KG1 (cell line): ENCODE measurements at places on chromosomes 1 and 21.

DNA sequence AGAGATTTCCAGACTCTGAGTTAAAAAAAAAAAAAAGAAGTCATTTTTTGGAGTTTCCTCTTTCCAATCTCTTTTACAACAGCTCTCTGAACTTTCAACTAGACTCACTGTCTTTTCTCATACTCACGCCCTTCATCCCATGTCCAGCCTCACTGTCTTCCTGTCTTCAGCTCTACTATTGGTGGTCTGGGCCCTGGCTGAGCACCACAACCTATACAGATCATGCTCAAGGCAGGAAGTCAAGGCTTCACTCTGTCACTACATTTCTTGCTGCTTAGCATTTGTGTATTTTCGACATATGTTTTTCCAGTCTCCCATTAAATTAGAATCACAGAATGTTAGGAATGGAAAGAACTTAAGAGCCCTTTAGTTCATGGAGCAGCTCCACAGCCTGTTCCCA lies 106.4 kb upstream of the PPP2R5A start:
- DNase-seq: no peak

GRCh38 chr1:192316942-192317450 lies at the start of gene RGS21:
Gene RGS21, plus strand, starts transcription at chr1:192316992. Its CDS starts 26,045 bp downstream, at chr1:192343037.
- no peak for DNase-seq

DNA sequence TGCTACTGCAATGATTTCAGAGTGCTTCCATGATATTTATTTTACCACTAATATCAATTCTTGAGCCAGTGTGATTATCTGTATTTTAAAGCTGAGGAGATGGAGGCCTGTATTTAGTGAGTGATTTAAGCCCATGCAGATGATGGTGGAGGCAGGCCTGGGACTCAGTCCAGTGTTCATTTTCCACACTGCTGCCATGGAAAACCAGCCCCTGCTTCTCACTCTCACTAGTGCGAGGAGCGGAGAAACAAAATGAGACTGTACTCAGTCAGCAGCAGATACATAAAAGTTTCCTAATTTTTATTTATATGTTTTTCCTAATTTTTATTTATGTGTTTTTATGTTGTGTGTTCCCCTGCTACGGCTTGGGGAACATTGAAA lies 32.8 kb downstream of the LRRC8B start:
- DNase-seq: no peak

DNA sequence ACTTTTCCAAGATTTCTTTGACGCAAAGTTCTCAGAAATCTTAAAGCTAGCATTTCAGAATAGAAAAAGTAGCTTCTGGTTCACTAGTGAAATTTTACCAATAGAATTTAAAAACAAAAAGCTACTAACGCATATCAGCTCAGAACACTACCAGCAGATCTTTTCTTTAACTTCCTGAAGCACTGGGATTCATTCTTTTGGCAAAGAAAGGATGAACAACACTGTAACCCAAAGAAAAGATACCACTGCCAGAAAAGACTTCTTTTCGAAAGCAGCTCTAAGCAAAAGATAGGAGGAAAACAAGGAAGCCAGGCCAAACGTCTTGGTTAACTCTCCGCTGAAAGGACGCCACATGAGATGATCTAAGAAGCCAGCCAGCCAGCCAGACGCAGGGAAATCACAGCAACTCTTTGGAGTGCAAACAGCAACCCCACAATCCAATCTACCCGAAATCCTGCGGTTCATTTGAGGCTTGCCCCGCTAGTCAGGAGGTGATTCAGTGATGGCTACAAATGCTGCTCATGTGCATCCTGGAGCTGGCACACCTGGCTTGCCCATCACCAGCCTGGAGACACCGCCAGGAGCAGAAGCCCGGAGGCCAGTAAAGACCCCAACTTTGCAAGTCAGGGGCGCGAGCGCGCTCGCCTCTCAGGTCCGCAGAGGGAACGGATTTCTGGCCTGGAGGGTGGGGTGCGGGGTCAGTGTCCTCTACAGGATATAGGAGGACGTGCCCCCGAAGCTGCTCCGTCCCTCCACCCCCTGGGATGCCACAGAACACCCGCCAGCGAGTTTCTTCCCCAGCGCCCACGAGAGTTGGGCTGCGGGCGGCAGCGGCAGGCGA lies 812 bp downstream of the NBPF1 start:
- peak; percentile 52 for DNase-seq

DNA sequence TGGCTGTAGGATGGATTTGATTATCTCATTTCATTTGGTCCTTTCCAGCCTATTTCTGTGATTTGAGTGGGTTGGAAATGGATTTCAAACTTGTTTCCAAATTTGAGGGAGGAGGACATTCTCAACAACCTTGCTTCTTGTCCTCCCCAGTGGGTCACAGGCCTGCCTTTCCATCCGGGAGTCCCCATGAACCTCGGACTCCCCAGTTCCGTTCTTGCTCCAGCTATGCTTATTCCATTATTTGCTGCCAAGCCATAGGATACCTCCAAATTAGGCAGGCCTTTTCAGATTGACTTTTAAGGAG lies 97.8 kb downstream of the DUSP10 start:
- DNase-seq: no peak

- DNase-seq: no peak
Observed at GRCh38 chr1:58874757-58875755, 91.2 kb upstream of the JUN start.

DNA sequence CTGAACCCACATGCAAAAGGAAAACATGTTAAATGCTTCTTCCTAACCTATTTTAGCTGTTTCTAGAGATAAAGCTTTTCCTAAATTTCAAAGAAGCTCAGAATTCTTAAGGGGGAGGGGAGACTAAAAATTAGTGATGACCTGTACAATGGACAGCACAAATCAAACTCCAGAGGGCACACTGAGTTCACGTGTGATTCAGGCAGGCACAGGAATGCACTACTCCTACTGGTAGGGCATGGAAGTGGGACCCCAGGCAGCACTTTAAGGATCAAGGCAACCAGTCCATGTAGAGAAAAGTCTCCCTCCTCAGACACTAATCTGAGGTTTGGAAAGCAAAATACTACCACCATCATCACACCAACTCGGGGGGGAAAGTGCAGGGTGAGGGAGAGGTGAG lies 31.3 kb upstream of the CLCA4 start:
- no peak for DNase-seq

- DNase-seq: no peak
Observed at GRCh38 chr1:8116894-8117264, 90.8 kb upstream of the ERRFI1 start.

- no peak for DNase-seq
Observed at GRCh38 chr21:44853601-44854390, 19.7 kb downstream of the PTTG1IP start.

- no peak for DNase-seq
Observed at GRCh38 chr1:9486466-9487140, 52.7 kb upstream of the SLC25A33 start.

DNA sequence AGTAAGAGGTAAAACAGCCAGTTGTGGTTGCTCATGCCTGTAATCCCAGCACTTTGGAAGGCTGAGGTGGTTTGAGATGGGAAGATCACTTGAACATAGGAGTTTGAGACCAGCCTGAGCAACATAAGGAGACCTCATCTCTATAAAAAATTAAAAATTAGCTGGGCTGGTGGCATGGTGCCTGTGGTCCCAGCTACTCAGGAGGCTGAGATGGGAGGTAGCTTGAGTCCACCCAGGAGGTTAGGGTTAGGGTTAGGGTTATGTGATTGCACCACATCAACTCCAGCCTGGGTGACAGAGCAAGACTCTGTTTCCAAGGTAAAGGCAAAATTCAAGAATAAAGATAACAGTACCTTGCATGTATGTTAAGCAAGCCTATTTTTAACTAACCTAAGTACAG lies 3.5 kb downstream of the SAMSN1 start:
- DNase-seq: no peak

DNA sequence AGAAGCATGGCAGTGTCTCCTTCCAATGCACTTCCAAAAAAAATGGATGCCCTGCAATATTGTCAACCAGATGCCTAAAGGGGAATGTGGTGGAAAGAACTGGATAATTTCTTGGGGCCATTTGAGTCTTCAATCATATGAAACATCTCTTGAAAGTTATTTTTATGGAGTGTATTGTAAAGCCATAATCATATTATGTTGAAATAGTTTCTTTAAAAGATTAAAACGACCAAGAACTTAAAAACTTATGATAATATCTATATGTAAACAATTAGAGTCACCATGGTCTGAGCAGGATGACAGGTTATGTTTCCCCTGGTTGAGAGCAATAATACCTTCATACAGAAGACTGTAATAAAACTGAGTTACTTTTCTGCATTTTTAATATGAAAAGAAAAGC lies 457.2 kb downstream of the PCP4 start:
- DNase-seq: no peak

- no peak for DNase-seq
Observed at GRCh38 chr1:232192781-232193450, 437.0 kb downstream of the SIPA1L2 start.

GRCh38 chr21:39688010-39688409 lies 57.0 kb upstream of the IGSF5 start:
- no peak for DNase-seq

- DNase-seq: no peak
Observed at GRCh38 chr1:2229911-2230731, 2.0 kb downstream of the SKI start.

- no peak for DNase-seq
Observed at GRCh38 chr1:240128366-240128765, 36.7 kb downstream of the FMN2 start.

GRCh38 chr1:19757641-19758040 lies 42.1 kb downstream of the TMCO4 start:
- DNase-seq: no peak

GRCh38 chr1:228291906-228292608 lies 84.2 kb downstream of the OBSCN start:
- no peak for DNase-seq

DNA sequence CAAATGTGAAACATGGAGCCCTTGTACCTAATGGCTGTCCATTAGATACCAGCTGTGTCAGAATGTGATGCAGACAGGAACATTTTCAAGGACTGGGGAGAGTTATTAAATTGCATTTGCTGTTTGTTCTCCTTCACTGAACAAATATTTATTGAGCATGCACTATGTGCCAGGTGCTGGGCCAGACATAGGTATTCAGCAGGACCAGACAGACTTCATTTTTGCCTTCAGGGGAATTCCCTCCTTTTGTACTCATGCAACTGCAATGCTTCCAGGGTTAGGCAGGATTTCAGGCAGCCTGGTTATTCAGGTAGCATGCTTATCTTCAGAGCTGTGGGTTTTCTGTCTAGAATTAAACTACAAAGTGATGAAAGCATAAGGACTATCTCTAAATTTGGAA lies 64.2 kb upstream of the SMYD2 start:
- no peak for DNase-seq

DNA sequence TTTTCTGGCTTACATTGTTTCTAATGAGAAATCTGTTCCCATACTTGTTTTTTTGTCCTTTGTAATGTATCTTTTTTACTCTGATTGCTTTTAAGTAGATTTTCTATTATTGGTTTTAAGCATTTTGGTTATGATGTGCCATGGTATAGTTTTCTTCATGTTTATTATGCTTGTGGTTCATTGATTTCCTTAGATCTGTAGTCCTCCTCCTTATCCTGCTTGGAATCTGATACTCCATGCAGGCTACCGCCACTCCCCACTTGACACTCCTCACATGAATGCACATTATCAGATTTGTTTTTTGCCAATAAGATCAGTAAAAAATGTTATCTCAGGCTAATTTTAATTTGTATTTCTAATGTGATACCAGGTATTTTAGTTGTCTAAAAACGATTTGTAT lies 20.8 kb downstream of the UROD start:
- no peak for DNase-seq

- DNase-seq: no peak
Observed at GRCh38 chr1:213419401-213420030, 368.5 kb downstream of the RPS6KC1 start.

DNA sequence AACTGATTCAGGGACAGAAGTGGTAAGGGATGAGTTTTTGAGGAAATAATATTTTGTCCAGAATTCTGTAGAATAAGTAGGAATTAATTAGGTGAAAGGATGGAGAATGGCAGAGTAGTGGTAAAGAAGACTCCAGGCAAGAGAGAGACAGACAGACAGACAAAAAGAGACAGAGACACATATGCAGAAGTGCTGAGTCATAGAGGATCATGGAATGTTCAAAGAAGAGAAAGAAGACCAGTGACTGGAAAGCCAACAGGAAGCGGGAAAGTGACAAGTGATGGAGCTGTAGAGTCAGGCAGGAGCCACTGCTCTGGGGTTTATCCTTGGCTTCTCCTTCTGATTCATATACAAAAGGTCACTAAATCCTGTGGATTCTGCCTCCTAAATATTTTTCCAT lies 85.9 kb downstream of the UROD start:
- DNase-seq: no peak

DNA sequence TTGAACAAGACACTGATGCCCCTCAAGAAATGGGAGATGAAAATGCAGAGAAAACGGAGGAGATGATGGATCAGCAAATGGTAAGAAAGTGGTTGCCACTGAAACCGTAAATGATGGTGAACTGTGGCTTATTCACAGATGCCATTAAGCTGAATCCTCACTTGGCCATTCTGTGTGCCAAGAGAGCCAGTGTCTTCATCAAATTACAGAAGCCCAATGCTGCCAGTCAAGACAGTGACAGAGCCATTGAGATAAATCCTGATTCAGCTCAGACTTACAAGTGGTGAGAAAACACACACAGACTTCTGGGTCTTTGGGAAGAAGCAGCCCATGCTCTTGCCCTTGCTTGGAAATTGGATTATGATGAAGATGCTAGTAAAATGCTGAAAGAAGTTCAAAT lies 52.5 kb downstream of the NBPF6 start:
- no peak for DNase-seq

- no peak for DNase-seq
Observed at GRCh38 chr21:33948951-33949444, 33.4 kb upstream of the ATP5PO start.

DNA sequence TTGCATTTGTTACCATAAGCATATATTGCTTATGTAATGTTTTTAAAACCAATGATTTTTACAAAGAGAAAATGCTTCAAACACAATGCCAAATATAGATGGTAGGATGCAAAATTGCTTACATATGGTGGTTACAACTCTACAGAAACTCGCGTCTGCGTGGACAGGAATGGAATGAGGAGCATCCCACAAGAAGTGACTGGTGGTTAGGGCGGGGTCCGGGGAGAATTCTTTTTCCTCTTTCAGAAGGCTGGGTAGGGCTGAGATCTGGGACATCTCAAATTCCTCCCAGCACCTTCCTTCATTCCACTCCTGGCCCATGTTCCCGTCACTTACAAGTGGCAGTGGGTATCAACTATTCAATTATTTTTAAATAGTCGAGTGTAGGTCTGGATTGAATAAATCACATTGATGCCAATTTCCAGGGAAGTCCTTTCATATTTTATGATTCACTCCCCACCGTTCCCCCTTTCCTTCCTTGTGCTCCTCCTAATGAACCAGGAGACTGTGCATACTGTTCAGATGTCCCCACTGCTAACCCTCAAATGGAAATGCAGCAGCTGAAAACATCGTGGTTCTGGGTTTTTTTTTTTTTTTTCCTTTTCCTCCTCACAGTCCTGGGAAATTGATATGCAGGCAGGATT lies 174.5 kb upstream of the POU3F1 start:
- no peak for DNase-seq

- no peak for DNase-seq
Observed at GRCh38 chr1:228376262-228376628, 30.4 kb downstream of the TRIM11 start.

GRCh38 chr1:88052167-88052566 lies 631.9 kb upstream of the PKN2 start:
- DNase-seq: no peak
